ENCODE measurements at places on chromosomes 3 and 15.

DNA sequence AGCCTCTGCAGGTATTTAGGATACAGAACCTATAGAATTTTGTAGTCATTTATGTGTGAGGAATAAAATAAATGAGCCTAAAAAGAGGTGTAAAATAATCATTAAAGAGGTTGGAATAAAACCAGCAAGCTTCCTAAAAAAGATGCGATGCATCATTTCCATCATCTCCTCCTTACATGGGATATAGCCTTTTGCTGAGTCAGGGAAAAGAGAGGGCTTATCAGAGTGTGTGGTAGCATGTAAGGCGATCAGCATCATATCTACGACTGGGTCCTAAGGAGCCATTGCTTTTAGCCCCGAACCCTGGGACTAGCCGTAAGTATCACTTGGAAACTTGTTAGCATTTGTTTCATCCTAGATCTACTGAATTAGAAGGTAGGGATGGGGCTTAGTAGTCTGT, 94.9 kb downstream of the DTWD1 start:
- DNase-seq = no peak

GRCh38 chr3:23159929-23160328, 43.2 kb upstream of the UBE2E2 start:
- DNase-seq = peak; percentile 64

DNA sequence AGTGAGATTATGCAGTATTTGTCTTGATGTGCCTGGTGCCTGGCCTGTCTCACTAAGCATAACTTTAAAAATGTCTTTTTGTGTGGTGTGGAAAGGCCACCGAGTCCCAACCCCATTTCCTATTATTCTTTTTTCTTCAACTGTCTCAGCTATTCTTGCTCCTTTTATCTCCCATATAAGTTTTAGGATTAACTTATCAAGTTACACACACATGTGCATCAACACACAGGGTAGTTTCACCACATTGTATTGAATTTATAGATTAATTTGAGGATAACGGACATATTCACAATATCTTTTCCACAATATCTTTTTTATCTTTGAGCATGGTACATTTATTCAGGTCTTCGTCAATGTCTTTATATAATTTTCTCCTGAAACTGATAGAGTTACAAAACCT, 127.6 kb downstream of the RYR3 start:
- DNase-seq = no peak

DNA sequence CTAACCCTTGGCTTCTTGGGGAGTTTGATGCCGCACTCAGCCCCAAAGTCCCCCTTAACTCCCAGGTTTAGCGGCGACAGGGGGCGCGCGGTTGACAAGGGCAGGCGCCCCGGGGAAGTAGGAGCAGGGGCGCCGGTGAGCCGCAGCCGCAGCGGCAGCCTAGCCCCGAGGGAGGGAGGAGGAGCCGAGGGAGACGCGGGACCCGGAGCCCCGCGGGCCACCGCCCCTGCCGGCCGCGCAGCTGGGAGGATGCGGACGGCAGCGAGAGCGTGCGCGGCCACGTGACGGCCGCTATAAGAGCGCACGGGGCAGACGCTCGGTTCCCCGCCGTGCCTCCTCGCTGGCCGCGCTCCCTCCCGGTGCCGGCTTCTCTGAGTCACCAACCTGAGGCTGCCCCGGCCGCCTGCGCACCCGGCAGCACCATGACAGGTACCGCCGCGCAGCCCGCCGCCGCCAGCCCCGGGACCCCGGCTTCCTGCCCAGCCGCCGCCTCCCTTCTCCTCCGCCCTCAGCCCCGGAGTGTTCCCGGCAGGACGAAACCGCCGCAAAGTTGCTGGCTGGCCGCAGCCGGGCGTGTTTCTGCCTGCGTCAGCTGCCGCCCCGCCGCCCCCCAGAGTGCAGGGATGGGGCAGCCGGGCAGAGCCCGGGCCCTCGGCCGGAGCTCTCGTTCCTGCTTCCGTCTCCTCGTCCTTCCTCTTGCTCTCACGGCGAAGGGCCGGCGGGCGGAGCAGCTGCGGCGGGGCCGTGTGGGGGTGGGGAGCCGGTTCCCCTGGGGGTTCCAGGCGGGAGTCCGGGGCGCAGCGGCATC, at the start of gene GYG1:
Gene GYG1 (plus strand): TSS at position 322 of the 808 bp plus-strand sequence. CDS start 101 bp downstream, at position 423.
- DNase-seq = peak; percentile 78

GRCh38 chr3:122246199-122246598, 62.7 kb downstream of the CASR start:
- DNase-seq = no peak

GRCh38 chr3:104598848-104599511, 767.7 kb upstream of the ALCAM start:
- DNase-seq = no peak

GRCh38 chr15:56879502-56879901, 38.9 kb upstream of the TCF12 start:
- DNase-seq = no peak

GRCh38 chr15:73330206-73331051, 38.3 kb downstream of the HCN4 start:
- DNase-seq = no peak

- peak; percentile 61 for DNase-seq
Observed at GRCh38 chr15:89442671-89443307, 53.6 kb downstream of the RHCG start.

DNA sequence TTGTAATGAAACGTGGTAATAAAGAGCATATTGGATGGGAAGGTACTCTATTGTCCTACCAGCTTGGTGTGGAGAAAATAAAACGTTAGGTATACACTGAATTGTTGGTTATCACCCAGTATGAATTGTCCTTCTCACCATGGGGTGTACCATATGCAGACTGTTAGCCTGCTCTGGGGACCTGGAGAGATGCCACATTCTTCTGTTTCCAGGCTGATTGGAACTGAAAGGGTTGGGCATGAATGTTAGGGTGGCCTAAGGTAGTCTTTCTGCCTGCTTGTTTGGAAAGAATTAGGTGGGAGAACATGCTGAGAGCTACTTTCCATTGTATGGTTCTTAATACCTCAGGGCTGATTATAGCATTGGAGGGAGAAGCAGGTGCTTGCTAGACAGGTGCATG, 340.6 kb downstream of the PTPRG start:
- DNase-seq = no peak

DNA sequence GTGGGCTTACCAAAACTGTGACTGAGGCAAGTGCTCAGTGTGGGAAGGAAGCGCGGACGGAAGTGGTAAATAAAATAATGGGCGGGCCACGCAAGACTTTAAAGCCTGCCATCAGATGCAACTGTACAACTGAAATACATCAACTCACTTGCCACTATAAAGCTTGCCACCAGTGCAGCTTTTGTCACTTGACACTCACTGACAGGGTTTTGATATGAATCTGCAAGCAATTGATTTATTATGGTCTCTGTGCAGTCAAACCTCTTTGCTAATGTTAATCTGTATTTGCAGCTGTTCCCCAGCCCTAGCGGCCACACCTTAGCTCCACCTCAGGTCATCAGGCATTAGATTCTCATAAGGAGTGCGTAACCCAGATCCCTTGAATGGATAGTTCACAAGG, 2.3 kb upstream of the GFM1 start:
- DNase-seq = no peak

- no peak for DNase-seq
Observed at GRCh38 chr3:7271631-7272030, 410.7 kb downstream of the GRM7 start.

DNA sequence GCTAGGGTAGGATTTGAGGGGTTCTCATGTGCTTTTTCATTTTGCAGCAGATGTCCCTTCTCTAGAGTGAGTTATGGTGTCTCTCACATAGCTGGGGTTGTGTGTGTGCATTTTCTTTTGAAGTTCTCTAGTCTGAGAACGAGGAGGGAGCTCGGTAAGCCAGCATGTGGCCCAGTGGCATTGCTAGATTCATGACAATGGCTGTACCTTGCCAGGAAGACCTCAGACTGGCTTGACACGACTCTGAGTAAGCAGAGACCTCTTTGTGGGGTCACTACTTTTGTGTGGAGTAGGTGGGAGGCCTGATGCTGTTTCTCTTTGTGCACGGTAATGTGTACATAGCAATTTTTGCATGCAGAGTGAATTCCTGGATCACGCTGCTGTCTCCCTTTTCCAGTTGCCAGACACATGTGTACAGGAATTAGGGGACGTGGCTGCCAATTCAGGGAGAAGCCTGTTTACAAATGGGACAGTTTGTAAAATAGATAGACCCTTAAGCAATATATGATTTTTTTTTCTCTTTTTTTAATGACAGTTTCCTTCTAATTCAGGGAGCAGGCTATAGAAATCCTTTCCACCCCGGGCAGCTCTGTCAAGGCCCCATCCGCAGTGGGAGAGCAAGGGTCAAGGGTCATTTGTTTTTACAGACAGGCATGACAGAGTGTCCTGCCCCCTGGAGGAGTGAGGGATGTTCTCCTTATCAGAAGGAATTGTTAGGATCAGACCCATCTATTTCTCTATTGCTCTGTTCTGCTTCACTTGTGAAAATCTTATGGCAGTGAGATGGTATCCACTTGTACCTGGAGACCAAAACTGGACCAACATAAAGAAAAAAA, 4.6 kb downstream of the CACNA1D start:
- DNase-seq = no peak

DNA sequence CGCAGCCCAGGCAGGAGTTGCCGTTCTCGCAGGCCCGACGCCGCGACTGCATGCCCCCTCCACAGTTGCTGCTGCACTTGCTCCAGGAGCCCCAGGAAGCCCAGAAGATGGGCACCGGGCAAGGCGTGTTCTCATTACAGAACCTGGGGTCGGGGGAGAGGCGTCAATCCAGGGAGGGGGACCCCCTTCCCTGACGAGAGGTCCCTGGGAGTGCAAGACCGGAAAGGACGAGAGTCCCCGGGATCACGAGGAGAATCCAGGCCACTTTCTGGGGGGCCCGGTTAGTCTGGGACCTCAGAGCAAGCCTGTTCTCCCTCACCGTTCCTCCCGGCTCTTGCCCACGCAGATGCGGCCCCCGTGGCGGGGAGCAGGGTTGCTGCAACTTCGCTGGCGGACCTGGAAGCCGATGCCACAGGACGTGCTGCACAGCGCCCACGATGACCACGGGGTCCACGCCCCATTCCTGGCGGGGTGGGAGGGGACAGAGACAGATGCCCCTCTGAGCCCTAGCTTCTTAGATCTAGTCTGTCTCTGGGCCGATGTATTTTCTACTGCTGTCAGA, 113.9 kb downstream of the SEMA5B start:
- no peak for DNase-seq

GRCh38 chr3:171200750-171201088, 174.2 kb upstream of the SLC2A2 start:
- no peak for DNase-seq

- no peak for DNase-seq
Observed at GRCh38 chr15:70526974-70527325, 236.4 kb downstream of the UACA start.

DNA sequence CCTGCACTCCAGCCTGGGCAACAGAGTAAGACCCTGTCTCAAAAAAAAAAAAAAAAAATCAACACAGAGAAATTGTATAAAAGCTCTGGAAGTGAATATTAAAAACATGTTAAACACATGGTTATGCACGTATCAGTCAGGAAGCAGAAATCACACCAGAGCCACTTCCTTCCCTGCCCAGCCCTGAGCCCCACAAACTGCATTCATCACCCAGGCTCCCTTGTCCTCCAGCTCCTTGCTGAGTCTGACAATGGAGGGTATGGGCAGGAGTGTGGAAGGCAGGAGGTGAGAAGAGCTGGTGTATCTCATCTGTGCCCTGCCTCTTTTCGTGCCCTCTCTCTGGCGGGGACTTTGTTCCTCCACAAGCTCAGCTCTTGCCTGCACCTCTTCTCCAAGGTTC, 12.1 kb upstream of the LOXL1 start:
- no peak for DNase-seq

- DNase-seq = no peak
Observed at GRCh38 chr3:123025642-123026521, 1.7 kb downstream of the SEMA5B start.

DNA sequence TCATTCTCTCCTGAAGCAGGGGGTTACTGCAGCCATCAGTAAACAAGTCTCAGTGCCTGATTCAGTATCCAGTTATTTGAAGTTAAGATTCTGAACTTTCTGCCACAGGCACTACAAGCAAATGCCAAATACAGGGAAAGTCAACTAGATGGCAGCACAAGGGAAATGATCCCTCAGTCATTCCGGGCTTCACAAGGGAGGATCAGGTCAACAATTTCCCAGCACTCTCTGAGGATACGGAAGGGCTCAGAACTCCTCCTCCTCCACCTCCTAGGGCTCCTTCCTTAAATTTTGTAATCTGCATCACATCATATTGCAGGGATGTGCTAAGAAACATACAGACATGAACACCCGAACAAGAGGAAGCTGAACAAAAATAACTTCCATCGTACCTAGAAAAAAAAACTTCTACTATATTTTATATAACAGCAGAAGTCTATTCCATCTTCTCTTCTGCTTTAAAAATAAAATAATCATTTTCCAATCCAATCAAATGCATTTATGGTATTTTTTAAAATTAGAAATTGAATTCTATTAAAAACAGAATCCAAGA, 187.1 kb downstream of the FMN1 start:
- peak; percentile 26 for DNase-seq

- DNase-seq = peak; percentile 26
Observed at GRCh38 chr3:111538681-111539083, 3.3 kb upstream of the CD96 start.

DNA sequence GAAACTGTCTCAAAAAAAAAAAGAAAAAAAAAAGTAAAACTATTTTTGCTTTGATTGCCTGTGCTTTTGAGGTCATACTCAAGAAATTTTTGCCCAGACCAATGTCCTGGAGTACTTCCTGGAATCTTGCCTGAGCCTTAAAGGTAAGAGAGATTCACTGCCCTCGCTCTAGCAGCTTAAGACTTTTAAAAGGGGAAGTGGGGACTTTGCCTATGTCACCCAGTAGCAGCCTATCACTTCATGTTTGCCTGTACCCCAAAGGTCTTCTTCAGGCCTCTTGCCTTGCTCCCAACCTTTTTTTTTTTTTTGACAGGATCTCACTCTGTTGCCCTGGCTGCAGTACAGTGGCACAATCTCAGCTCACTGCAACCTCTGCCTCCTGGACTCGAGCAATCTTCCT, 18.9 kb upstream of the GOLGB1 start:
- no peak for DNase-seq

- no peak for DNase-seq
Observed at GRCh38 chr15:67164811-67165253, 89.6 kb downstream of the AAGAB start.

DNA sequence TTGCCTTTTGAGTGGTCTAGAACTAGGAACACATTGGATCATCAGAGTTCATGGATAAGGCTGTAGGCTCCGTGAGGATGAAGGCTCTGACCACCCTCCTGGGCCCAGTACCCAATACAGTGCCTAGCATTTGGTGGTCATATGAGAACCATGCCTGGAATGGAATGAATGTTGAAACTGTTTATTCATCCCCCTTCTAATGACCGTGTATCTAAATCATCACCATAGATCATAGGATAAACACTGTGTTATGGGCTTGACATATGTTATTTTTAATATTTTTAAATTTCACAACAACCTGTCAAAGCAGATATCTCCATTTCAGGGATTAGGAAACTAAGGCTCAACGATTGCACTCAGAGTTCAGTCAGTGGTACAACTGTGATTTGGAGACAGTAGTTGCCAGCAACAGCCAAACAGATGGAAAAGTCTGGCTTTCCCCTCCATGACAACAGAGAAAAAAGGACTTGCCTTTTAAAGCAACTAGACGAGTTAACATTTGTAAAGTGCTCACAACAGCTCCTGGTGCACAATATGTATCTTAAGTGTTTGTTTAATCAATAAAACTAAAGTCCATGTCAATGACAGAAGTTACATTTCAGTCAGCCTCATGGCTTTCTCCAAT, 89.6 kb downstream of the TMEM266 start:
- no peak for DNase-seq
